SK-MEL-5 (cell line): ENCODE measurements at places on chromosomes 7 and 10. TPM values are rescaled to one million over a fixed set of nuclear protein-coding genes. Genes with fewer than 3 reads are reported as not detected.

GRCh38 chr10:128864554-128865295 lies 602.3 kb upstream of the MGMT start:
- DNase-seq: no peak

DNA sequence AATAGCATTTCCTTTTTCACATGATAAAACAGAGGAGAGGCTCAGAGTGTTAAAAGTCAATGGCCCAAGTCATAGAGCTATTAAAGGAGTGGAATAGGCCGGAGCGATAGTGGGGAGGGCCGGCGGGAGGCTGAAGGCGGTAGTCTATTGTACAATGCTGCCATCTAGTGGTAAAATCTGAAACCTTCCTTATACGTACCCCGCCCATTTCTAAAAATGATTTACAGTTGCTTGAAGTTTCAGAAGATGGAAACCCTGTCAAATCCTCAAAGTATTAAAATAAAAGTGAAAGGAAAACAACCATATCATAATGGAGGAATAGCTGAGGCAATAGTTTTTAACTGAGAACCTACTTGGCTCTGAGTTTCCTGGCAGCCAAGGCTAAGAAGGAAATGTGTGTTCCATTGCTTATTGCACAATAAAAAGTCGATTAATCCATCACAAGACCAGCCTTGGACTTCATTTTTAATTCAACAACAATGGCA lies 209.1 kb downstream of the CCSER2 start:
- peak; percentile 64 for DNase-seq

DNA sequence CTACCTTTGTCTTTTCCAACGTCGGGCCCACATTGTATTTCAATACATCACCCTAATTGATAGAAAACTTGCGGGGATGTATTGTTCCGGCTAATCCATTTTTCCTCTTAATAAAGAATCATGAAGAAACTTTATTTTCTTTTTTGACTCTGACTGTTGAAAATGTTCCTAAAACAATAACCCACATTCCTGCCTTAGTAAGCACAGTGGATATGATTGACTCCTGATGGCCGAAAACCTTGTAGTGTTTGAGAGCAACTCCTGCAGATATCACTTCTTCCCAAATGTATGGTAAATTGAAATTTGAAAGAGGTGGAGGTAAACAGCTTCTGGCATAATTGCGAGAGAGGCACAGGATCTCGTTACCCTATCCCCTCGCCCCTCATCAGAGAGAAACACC lies 65.7 kb downstream of the BICC1 start:
- DNase-seq: no peak

- peak; percentile 56 for DNase-seq
Measured at GRCh38 chr7:116715077-116715476, 43.1 kb downstream of the MET start.

The GSTO2 gene
- 0.90 and 1.2 TPM in 2 replicates for total RNA-seq

The AMPH gene
- not detected in 2 replicates for total RNA-seq

The FAM25G gene
- total RNA-seq: not detected in 2 replicates

- peak; percentile 67 for DNase-seq
Measured at GRCh38 chr7:130349911-130350782, 5.5 kb downstream of the CPA5 start.

DNA sequence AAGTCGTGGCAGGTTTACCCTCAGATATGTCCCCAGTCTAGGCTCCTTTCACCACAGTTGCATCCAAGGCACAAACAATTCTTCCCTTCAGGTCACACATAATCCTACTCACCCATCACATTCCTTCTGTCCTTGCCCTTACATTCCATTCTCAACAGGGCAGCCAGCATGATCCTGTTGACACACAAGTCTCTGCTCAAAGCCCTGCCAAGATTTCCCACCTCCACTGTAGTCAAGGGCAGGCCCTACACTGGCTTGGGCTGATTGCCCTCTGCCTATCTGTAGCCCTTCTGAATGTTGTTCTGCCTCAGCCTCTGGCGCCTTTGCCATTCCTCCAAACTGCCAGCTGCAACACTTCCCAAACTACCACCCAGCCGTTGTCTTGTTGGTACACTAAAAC lies 187.9 kb upstream of the AKR1E2 start:
- DNase-seq: no peak

DNA sequence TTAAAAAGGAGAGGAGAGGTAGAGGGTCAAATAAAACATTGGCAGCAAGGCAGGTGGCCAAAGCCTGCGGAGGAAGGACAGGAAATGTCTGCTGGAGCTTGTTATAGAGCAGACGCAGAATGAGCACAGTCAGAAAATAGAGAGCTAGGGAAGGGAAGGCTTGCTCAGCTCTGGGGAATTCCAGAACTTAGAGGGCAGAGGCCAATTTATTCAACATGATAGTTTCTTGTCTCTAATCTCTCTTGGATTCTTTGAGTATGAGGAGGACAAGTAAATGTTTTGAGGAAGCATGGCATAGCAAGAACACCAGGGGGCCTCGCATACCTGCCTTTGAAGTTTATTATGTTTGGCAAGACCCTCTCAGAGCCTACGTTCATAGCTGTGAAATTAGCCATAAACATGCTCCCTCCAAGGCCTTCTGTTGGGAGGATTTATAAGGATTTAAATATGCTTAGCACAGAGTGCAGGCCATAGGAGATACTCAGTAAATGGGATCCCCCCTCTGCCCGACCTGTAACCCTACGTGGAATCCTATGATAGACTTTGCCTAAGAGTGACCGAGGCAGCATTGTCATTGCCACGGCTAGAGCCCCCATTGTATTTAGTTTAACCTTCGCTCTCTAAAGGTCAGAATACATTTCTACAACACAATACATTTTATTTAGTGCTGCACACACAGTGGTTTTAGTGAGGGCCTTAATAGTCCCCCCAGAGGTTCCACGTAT lies 293.9 kb downstream of the CCDC3 start:
- no peak for DNase-seq

DNA sequence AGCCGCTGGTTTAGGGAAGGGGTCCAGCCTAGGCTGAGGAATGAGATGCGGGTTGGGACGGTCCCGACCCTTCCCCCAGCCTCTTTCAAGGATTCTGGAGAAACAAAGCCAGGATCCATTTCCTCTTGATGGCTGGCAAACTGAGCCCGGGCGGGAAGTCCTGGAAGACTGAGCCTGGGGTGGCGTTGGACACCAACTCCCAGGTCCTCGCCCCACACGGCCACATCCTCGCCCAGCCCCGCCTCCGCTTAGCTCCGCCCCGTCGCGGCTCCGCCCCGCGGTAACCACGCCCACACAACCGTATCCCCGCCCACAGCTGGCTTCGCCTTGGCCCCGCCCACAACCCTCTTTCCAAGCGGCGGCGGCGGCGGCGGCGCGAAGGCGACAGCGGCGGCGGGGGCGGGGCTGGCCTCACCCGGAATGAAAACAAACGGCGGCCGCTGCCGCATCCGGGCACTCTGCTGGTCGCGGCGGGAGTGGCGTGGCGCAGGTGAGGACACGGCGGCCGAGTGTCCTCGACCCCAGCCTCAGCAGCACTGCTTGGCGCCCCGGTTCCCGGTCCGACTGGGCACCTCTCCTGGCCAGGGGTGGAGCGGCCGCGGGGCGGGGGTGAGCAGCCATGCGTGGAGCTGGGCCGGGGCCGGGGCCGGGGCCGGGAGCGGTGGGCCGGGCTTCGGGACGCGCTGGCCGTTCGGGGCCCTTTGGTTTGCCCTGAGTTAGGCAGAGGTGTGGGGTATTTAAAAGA lies at the start of gene NUB1:
TSS of gene NUB1 (plus strand) at position 456 of the 745 bp plus-strand sequence. CDS start 3,538 bp downstream, outside the sequence.
- DNase-seq: peak; percentile 92

- DNase-seq: no peak
Measured at GRCh38 chr7:27064661-27065060, 31.1 kb downstream of the HOXA1 start.

DNA sequence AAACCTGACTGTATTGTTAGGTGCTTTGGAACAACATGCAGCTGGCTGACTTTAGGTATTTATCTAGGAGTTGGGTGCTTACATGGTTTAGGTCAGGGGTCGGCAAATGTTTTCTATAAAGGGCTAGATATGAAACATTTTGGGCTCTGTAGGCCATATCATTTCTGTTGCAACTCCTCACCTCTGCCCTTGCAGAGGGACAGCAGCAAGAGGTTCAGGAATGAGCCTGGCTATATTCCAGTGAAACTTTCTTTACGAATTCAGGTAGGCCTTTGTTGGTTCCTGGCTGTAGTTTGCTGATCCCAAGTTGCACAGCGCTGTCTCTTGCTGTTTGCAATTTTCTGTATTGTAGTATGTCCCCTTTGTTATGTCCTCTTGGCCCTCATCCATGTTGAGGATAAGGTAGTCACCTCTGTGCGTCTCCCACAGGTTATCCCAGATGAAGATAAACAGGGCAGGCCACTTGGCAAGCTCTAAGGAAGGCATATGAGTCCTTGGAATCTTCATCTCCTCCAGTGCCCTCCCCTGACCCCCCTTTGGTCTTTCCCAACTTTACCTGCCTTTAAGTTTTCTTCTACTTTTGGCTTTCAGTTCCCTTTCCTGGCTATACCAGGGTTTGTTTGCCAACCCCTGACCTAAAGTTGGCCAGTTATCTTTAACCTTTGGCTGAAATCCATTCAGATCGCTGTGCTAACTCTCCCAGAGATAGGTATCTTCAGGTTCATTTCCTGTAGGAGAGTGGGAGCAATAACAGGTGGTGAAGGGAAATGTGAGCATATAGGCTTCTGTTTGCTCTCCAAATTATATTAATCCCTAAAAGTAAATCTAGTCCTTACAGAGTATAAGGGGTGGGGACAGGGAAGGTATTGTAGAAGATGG lies 36.1 kb downstream of the SGPL1 start:
- no peak for DNase-seq

GRCh38 chr7:134831862-134832261 lies 52.4 kb downstream of the CALD1 start:
- peak; percentile 94 for DNase-seq

DNA sequence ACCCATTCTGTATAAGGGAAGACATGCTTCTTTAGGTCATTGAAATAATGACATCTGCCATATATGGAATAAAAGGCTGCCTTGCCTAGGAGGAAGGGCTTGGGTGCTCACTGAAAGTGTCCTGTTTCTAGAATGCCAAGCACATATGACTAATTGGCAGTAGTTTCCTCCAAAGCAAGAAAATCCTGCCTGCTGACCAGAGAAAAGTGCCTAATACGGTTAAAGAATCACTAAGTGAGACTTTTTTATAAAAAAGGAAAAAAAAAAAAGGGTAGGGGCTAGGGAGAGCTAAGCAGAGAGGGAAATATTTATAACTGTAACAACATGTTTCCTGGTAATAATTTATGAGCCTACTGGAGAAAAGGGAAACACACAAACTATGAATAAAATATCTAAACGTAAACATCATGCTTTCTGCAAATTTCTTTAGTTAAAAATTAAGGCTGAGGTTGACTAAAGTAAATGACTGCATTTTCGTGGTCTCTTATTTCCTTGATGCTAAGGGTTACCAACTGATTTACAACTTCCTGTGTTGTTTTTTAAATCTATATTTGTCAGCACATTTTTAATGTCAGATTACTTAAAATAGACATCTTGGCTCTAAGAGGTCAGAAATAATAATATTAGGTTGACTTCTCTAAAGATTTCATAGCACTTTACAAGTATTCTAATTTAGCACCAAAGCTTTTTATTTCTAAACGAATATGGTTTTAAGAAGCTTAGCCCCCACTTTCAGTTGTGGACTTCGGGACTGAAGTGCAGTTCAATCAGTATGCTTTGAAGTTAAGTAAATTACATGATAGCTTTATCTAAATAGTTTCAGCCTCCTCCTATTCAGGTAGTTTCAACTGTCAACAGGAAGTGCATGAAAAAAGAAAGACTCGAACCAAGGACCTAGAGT lies 89.6 kb downstream of the CABCOCO1 start:
- peak; percentile 12 for DNase-seq

- DNase-seq: no peak
Measured at GRCh38 chr10:125661941-125662515, 20.9 kb downstream of the TEX36 start.

The HOXA5 gene
- total RNA-seq: 6.5 and 10.3 TPM in 2 replicates

DNA sequence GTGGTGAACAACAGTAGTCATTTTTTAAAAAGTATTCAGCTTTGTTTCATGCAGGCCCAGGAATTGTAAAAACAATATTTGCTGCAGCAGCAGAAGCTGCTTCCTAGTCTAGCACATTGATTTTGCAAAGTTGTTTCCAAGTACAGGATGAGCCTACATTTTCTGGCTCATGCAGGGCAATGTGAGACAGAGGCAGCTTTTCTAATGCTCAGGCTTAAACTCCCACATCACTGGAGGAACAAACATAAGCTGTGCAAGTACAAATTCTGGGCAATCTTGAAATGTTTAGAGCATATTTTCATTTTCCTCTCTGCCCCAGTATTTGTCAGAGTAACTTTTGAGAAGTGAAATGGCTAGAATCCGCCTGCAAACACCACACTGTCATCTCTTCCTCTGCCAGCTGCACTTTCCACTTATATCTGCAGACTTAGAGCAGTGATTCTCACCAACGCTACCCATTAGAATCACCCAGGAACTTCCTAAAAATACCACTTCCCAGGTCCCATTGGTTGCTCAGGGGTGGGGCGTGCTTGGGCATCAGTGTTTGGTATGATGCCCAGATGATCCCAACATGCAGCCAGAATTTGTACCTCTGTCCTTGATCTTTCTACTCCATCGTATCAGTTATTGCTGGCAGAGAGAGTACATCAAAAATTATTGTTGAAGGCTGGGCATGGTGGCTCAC lies 304.1 kb upstream of the LRGUK start:
- no peak for DNase-seq

- DNase-seq: no peak
Measured at GRCh38 chr7:150967349-150967748, 10.8 kb downstream of the KCNH2 start.

DNA sequence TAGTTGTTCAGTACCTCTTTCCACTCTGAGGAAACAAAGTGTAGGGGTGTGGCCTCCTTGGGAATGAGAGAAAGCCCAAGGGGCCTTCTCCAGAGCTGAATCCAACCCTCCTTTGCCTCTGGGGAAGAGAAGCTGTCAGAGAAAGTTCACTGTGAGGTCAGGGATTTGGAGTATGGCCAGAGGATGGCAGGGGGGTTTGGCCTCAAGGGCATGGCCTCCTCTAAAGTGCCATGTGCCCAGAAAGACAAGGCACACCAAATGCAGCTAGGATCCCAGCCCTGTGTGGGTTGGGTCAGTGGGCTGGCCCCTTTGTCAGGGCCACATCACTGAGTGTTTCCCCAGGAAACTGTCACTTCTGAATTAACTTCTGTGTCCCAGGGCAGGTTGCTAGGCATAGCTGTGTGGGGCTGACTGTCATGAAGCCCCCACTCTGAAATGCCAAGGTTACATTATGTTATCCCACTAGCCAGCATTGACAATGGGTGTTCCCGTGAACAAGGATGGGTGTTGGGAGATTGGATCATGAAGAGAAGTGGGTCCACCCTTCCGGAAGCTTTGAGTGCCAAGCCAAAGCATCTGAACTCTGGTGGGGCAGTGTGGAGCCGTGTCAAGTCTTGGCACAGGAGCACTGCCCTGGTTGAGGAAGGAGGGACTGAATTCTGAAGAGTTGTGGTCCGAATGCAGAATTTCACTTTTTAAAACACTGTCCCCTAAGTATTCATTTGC lies 123.3 kb downstream of the ZMIZ1 start:
- no peak for DNase-seq

The CUL1 gene
- total RNA-seq: 68.4 and 68.6 TPM in 2 replicates

The PAPOLB gene
- 0.03 TPM in 1 of 2 replicates, not detected in the other for total RNA-seq

The CTAGE6 gene
- not detected in 2 replicates for total RNA-seq

The MALRD1 gene
- total RNA-seq: not detected in 2 replicates

GRCh38 chr10:119536508-119537025 lies 6.0 kb downstream of the RGS10 start:
- DNase-seq: no peak

GRCh38 chr10:18157881-18158280 lies 17.7 kb downstream of the CACNB2 start:
- no peak for DNase-seq
